Stimulated activated CD8-positive, alpha-beta memory T cell treated with anti-CD3 and anti-CD28 coated beads, Interleukin-7, amount 100 ng/mL, for 48 hours (primary cell): ENCODE measurements at places on chromosomes 2 and 18.

GRCh38 chr2:184394642-184395041 lies 203.7 kb upstream of the ZNF804A start:
- DNase-seq = no peak

DNA sequence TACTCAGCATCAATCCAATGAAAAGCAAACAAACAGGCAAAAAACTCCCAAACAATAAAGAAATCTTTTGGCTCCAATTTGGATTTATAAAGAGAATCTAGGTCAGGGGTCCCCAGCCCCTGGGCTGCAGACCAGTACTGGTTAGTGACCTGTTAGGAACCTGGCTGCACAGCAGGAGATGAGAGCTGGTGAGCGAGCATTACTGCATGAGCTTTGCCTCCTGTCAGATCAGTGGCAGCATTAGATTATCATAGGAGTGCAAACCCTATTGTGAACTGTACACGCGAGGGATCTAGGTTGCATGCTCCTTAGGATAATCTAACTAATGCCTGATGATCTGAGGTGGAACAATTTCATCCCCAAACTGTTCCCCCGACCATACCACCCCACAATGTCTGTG lies 102.2 kb downstream of the KIAA1328 start:
- no peak for DNase-seq

- no peak for DNase-seq
These were observed 76.6 kb upstream of the ZNF516 start for GRCh38 chr18:76571689-76572088.

DNA sequence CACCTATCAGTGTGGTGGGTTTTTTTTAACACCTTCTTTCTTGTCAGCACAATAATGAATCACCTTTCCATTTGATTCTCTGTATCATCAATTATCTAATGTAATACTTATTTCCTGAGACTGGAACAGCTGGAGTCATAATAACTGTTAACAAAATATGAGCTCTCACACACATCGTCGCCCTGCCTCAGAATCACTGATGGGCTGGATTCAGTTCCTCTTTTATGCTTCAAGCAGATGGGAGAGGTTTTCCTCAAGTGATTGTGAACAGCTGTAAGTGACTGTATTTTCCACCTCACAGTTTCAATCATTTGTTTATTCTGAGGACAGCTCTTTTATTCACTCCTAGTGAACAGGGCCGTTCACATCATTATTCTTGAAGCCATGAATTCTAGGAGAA lies 330.2 kb downstream of the DSC3 start:
- no peak for DNase-seq

- no peak for DNase-seq
These were observed 38.2 kb downstream of the CELF4 start for GRCh38 chr18:37527395-37527794.
